Trophoblast cell (in vitro differentiated cells and primary cell): ENCODE measurements at places on chromosomes 1 and 21.

DNA sequence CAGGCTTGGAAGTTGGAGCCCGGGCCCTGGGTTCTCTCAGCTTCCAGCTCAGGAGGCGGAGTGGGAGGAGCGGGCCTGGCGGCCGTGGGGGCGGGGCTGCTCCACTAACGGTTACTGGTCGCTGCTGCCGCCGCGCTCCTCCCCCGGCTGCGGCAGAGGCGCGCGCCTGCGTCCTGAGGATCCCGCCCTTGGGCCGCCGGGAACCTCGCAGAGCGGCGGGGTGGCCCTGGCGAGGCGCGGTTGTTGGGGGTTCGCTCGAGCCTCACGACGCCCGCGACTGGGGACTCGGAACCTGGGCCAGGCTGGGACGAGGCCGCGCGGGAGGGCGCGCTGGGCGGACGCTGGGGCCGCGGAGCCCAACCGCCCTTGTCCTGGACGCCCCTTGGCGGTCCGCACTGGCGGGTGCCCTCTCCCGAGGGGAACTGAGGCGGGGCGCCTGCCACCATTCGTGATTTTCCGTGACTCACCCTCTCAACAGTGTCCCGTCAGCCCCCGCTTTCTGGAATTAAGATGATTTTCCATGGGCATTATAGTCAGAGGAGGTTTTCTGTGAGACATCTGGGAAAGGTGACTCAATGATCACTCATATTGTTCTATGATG, 34.1 kb downstream of the OR2G3 start:
- DNase-seq, result peak; percentile 79

- no peak for DNase-seq
Observed at GRCh38 chr1:10638559-10639005, 157.9 kb downstream of the CASZ1 start.

GRCh38 chr1:112666946-112667345, 7.5 kb upstream of the MOV10 start:
- no peak for DNase-seq

DNA sequence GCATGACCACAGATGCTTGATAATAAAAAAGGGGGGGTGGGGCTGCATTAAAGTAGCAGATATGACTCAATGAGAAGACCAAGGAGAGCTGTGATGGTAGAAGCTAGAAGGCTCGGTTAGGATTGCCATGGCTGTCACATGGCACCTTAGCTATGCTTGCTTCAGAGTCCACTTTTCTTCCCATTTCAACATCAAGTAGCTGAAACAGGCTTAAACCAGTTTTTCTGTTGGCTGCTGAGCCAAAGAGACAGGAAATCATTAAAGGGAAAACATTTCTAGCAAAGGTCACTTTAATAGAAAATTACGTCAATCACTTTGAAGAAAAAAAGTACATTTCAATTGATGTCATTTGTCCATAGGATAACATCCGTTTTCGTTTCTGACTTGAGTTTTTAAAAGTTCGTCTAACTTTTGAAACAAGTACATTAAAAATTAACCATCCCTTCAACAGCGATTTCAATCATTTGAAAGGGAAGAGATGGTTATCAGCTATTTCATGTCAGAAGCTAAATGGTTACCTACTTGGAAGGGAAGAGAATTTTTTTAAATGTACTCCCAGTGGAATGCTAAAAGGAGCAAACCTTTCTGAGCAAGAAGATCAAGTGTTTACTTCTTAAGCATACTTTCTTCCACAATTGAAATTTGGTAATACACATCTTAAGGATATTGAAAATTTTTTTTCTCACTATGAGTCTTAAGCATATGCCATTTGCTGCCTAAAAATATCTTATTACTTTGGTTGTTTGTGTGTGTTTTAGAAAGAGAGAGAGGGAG, 488.1 kb upstream of the PRMT6 start:
- DNase-seq, result no peak

DNA sequence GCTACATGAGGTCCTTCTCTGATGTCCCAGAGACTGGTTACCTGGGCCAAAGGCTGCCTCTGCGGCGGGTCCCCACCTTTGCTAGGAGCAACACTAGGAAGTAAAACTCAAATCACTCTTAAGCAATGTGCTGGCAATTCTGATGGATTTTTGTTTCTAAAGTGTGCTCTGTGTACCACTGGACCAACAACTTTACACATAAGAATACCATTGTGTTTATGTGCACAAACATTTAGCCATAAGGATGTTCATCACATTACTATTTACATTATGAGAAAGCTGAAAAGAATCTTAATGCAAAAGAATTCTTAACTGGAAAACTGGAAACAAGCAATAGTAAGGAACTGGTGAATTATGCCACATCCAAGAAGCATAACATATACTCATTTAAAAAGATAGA, 38.6 kb downstream of the SSBP3 start:
- DNase-seq, result peak; percentile 41

- no peak for DNase-seq
Observed at GRCh38 chr1:185961664-185962063, 227.5 kb downstream of the HMCN1 start.

GRCh38 chr1:14599800-14600199, 1.3 kb downstream of the KAZN start:
- DNase-seq, result no peak

DNA sequence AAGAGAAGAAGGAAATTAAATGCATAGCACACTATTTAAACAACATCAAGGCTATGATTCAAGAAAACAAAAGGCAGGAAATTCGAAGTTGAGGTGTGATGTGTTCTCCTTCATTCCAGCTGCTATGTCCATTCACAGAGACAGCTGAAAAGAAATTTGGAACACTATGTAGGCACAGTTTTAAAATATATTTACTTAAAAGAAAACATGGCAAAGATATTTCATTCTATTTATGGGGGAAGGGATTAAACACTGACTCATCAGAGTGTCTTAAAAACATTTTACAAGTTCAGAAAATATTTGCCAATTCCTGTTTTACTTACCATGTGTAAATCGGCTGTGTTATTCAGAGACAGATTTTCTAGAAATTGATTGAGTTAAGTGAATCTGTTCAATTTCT, 39.4 kb upstream of the NGF start:
- DNase-seq, result no peak

- peak; percentile 75 for DNase-seq
Observed at GRCh38 chr1:11736746-11737639, 1.1 kb downstream of the AGTRAP start.

GRCh38 chr1:25799935-25800702, at the start of gene SELENON:
Gene SELENON, plus strand, starts transcription at chr1:25800193. Its CDS starts 38 bp downstream, at chr1:25800231.
- peak; percentile 27 for DNase-seq

GRCh38 chr1:82162486-82163420, 362.0 kb downstream of the ADGRL2 start:
- no peak for DNase-seq
